Islet precursor cell (in vitro differentiated cells): ENCODE measurements at places on chromosomes 13 and 19.

GRCh38 chr13:30623392-30623791 is 5.7 kb downstream of the USPL1 start:
- no peak for DNase-seq

GRCh38 chr13:52882785-52883184 is 34.3 kb upstream of the PCDH8 start:
- peak; percentile 24 for DNase-seq

- DNase-seq: no peak
Measured at GRCh38 chr19:7397687-7398086, 49.0 kb downstream of the ARHGEF18 start.

DNA sequence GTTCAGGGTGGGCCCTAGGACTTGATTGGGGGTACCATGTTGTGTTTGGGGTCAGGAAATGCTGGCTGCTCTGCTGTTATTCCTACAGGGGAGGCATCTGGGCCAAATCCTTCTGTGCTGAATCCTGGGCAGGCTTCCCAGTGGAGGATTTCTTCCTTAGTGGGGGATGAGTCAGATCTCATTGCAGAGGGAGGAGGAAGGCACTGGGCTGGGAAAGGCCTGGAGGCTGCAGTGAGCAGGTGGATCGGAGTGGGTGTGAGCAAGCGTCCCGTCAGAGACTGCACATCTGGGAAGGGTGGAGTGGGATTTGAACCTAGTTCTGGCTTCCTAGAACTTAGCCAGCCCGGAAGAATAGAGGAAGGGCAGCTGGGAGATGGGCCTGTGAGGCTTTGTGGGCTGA is 11.5 kb downstream of the CCDC124 start:
- no peak for DNase-seq

DNA sequence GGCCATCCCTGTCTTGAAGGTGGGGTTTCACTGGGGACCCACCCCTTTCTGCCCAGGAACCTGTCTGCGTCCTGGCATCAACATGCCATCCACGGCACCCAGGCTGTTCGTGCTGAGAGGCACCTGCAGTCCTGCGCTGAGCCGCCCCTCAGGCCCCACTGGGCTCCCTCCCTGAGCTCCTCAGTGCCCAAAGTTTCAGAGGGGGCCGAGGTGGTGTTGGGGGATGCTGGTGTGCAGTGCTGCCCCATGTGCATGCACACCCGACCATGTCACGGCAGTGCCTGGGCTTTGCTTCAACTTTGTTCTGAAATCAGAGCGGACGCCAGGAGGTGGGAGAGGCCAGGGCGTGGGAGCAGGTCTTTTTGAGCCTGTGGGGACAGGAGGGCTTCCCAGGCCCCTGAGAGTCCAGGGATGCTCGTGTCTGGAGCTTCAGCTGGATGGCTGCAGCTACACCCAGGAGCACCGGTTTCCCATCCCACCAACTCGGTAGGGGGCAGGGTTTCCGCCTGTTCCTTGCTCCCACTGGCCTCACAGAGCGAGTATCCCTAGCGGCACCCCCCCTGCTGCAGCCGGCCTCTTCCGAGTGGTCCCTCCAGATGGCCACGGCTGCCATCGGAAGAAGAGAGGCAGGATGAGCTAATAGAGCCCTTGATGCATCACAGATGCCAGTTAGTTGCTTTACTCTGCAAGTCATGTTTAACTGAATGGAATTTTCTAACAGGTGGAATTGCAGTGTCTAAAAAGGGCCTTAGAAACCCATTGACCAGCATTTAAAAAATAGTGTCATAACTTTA is 44.0 kb downstream of the WDFY2 start:
- no peak for DNase-seq

DNA sequence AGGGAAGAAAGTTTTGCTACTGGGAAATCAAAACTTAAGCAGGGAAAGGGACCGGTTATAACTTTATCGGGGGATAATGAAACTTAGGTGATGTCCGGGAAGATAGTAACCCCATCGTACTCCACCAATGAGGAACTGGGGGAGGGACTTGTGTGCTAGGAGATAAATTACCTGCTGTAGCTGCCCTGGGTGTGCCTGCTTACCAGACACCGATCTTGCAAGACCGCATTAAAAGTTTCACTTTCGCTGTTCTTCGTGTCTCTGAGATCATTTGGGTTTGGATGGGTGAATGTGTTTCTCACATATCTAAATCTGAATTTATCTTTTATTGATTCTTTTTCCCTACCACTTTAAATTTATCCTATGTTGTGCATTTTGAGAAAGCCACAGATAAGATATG is 381.4 kb downstream of the SLITRK6 start:
- DNase-seq: no peak

GRCh38 chr13:73274147-73274546 is 215.3 kb downstream of the KLF5 start:
- no peak for DNase-seq

DNA sequence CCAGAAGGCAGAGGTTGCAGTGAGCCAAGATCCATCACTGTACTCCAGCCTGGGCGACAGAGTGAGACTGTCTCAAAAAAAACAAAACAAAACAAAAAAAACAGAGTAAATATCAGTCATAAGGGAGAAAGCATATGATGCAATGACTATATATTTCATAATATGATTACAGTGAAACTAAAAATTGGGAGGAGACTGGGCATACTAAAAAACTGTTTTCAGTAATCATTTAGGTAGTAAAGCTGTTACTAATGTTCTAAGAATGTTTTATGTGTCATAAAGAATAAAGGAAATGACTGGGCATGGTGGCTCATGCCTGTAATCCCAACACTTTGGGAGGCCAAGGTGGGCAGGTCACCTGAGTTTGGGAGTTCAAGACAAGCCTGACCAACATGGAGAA is 15.9 kb downstream of the ZNF573 start:
- no peak for DNase-seq

GRCh38 chr13:29539856-29540255 is 55.6 kb downstream of the SLC7A1 start:
- DNase-seq: no peak

DNA sequence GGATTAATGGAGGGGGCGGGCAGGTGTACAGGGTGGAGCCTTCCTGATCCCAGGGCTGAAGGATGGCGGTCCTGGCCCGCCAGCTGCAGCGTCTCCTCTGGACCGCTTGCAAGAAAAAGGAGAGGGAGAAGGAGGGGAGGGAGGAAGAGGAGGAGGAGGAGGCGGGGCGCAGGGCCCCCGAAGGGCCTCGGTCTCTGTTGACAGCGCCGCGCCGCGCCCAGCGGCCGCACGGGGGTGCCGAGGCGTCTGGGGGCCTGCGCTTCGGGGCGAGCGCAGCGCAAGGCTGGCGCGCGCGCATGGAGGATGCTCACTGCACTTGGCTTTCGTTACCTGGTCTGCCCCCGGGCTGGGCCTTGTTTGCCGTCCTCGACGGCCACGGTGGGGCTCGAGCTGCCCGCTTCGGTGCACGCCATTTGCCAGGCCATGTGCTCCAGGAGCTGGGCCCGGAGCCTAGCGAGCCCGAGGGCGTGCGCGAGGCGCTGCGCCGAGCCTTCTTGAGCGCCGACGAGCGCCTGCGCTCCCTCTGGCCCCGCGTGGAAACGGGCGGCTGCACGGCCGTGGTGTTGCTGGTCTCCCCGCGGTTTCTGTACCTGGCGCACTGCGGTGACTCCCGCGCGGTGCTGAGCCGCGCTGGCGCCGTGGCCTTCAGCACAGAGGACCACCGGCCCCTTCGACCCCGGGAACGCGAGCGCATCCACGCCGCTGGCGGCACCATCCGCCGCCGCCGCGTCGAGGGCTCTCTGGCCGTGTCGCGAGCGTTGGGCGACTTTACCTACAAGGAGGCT is at the start of gene PPM1N:
Gene PPM1N, plus strand, starts transcription at position 33 of the 785 bp plus-strand sequence. Its CDS starts 30 bp downstream, at position 63.
- peak; percentile 65 for DNase-seq

DNA sequence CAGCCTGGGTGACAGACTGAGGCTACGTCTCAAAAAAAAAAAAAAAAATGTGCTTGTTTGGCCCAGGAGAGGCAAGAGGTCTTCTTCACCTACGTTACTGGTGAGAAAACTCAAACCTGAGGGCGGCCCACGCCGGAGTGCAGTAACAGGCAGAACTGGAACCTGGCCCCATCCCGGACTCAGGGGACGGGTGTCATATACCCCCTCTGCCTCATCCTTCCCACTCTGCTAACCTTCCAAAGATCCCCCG is 414 bp upstream of the ADAT3 start:
- no peak for DNase-seq

DNA sequence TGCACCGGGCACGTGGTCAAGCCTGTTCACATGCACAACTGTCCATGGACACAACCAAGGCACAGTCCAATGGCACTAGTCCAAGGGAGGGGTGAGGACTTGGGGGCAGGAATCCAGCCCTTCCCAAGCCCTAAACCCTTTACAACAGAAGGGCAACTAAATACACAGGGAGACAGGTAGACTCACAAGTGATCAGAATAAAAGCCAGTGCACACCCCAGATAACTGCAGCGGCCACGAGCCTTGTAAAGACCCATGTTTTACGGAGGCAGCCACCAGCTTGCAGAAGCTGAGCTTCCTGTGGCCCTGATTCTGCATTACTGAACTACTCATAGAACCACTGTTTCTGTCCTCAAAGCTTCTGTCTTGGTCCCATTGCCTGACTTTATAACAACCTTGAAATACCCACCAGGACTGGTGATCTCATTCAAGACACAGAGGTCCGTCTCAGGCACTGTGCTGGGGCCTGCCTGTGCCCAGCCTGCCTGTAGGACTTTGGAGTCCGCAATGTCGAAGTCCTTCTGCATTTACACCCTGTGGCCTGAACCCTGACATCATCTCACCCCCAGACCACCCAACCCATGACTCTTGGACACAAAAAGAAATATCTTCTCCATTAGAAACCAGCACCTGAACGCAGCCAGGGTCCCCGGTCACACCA is 181.2 kb downstream of the COL4A1 start:
- DNase-seq: peak; percentile 58

DNA sequence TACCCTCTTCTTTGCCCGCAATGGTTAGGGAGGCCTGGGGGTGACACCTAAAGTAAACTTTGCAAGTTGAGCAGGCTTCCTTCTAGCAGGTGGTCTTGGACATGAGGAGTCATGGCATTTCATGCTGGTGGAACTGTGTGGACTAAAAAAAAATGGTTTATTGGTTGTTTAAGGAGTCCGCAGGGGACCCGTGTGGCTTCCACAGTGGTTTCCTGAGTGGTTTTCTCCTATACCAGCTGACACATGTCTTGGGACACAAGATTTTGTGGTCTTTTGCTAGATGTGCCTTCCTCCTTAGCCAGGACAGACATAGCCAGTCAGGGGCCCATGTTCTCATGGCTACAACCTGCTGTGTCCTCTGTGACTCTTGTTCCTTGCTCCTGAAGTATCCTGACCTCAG is 1.5 kb downstream of the ZNF543 start:
- no peak for DNase-seq

DNA sequence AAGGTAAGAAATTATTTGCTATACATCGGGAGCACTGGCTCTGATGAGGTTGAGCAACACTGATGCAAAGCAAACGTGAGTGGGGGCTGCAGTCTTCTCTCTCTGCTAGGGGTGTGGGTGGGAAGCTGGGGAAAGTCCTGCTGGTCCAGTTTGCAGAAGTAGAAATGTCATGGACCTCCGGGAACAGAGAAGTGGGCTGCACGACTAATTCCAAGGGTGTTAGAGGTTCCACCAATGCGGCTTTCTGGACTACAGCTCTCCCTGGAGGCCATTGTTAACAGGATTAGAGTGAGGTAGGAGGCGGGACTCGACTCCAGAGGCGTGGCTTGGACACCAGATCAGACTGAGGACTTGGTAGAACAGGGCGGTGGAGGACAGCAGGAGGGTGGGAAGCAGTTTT is 5.7 kb upstream of the FBXO27 start:
- peak; percentile 83 for DNase-seq

- no peak for DNase-seq
Measured at GRCh38 chr19:35024095-35024494, 6.2 kb upstream of the SCN1B start.

GRCh38 chr19:13781547-13781946 is 7.3 kb downstream of the C19orf53 start:
- peak; percentile 88 for DNase-seq

DNA sequence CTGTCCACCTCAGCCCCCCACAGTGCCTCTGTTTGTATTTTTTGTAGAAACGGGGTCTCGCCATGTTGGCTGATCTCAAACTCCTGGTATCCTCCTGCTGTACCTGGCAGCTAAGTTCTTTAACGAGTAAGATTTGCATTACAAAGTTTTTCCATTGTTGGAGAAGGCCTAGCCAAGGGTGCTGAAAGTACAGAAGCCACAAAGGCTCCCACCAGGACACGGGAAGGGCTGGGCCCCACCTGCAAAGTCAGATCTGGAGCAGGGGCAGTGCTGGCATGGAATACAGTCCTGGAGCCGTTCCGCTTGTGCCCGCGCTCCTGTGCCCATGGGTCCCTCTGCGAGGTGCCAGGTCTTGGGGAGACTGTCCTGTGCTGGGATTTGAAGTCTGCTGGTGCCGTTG is 12.1 kb downstream of the FZR1 start:
- no peak for DNase-seq

GRCh38 chr13:29969286-29969685 is 118.9 kb upstream of the UBL3 start:
- DNase-seq: no peak

GRCh38 chr19:4066176-4066606 is 508 bp downstream of the ZBTB7A start:
- DNase-seq: peak; percentile 48

DNA sequence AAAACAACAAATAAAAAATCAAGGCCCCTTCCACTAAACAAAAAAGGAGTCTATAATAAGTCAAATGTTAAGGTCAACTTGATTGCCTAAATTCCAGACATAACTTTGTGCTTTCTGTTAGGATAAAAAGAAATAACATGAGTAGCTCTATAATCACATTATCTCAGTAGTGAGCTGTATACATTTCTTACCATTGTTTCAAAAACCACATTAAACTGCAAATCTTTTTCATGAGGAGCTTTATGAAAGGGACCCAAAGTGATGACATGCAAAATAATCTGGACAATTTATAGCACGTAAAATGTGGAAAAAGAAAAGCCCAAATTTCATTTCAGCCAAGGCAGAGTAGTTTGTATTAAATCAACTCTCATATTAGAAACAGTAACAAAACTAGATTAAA is 269.2 kb downstream of the KLF12 start:
- DNase-seq: no peak

DNA sequence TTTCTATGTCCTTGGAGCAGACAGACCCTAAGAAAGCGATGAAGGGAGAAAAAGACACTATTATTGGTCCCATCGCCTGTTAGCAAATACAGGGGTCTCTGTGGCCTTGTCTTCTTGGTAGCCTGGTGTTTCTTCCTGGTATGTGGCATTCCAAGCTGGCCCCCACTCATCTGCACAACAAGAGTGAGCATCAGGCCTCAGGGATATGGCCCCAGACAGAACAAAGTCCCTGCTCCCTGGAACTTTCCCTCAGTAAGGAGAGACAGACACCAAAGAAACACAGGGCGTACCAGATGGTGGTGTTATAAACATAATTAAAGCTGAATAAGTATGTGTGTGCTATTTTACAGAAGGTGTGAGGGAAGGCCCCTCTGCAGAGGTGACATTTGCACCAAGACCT is 48.2 kb upstream of the KPNA3 start:
- DNase-seq: peak; percentile 21

- DNase-seq: no peak
Measured at GRCh38 chr19:27779954-27780353, 1433.0 kb downstream of the UQCRFS1 start.
